ENCODE measurements at places on chromosomes 6 and 20.

DNA sequence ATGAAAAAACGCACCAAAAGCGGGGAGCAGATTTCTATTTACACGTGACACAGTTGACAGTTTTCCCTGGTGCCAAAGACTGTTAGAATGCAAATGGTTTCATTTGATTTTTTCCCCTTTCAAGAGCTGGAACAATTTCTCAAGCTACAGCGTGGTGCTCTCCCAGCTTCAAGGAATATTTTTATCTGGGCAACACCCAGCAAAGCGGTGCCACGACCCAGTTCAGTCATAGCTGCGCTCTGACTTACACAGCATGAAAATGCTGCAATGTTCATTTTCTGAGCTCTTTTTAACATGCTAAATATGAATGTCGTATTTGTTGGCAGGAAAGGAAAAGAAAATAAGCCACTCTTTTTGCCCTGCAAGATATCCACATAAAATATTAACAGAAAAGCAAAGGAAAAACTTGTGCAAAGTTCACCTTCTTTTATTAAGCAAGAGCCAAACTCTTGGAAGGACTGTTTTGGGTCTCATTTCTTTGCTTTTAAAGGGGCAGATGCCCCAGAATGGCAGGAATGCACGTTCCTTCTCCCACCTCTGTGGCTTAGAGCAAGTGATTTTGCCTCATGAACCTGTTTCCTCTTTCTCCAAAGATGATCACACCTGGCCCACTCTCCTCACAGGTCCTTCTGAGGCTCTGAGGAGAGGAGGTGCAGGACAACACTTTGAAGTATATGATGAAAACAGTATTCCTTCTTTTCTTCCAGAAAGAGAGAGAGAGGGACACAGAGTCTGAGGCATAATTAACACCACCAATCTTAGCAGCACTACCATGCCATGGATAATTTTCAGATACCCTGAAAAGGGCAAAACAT, 47.0 kb downstream of the TTI1 start:
- no peak for DNase-seq

- DNase-seq = no peak
These were observed 1042.2 kb downstream of the EPHA7 start for GRCh38 chr6:92377137-92377536.

DNA sequence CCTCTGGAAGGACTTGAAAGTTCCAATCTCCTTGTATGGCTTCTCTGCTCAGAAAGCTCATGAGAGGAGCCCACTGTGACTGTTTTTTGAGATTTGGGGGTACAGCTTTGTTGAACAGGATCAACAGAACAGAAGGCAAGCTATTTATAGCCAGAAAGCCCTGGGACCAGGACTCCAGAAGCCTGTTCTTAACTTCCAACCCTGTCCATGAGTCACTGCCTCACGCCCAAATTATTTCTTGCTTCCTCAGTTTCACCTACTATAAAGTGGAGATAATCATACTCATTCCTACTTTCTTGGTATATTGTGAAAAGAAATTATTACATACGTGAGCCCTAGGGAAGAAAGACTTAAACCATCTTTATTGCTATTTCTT, 100.9 kb upstream of the MARCKS start:
- DNase-seq = no peak

GRCh38 chr6:53827531-53827930, 32.7 kb downstream of the LRRC1 start:
- DNase-seq = no peak

- peak; percentile 40 for DNase-seq
These were observed 716 bp downstream of the SHPRH start for GRCh38 chr6:145963216-145964068.

DNA sequence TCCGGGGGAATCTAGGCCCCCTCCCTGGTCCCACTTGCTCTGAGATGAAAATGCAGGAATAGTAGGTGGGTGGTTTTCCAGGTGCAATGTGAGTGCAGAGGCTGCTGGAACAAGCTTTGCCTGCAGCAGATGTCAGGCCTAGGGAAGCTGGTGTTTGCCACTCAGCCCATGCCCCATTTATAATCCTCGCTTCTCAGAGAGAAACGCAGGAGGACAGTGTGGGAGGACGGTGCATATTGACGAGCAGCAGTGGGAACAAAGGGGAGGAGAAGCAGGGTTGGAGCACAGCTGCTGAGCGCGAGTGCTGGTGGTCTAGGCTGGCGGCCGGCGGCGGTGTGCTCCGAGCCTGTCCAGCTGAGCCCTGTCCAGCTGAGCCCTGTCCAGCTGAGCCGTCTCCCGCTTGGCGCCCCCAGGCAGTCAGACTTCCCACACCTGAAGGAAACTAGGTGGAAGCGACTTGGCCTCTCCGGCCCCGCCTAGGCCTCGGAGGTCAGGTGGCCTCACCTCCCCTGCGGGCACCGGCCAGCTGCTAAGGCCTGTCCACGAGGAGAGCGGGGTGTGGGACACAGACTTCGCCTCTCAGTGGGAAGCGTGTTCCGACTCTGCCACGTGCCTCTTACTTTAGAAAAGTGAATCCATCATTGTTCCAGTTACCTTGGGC, 49.7 kb upstream of the FRMD1 start:
- DNase-seq = no peak

- DNase-seq = peak; percentile 75
These were observed 97.0 kb upstream of the AGPAT4 start for GRCh38 chr6:161370880-161371279.

GRCh38 chr20:17358854-17359253, 132.0 kb downstream of the PCSK2 start:
- DNase-seq = no peak

- DNase-seq = no peak
These were observed 380.3 kb downstream of the CDH26 start for GRCh38 chr20:60338556-60338955.

DNA sequence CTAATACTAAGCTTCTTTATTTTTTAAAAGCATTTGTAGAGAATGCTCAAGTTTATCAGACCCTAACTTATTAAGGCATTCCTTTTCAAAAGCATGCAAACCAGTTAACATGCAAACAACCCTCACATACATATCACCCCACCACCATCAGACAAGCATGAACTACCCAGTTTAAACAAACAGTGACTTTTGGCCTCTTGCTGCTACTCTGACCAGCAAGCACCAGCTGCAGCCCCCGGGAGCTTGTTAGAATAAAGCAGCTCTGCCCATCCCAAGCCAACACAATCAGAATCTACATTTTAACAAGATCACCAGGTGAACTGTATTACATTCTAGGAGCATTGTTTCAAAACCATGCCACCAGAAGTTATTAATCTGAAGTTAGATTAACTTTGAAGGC, 5.9 kb upstream of the NUP153 start:
- no peak for DNase-seq

DNA sequence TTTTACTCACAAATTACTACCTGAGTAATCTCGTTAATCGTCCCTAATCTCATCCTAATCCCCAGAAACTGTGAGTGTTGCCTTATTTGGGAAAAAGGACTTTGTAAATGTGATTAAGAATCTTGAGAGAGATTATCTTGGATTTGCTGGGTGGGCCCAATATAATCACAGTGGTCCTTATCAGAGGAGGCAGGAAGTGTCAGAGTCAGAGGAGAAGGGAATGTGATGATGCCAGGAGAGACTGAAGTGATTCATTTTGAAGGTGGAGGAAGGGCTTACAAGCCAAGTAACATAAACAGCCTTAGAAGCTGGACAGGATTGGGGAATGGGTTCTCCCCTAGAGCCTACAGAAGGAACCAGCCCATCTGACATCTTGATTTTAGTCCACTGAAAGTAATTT, 16.7 kb downstream of the RPP21 start:
- DNase-seq = no peak

- no peak for DNase-seq
These were observed 92.4 kb downstream of the PLCB4 start for GRCh38 chr20:9161311-9161710.

DNA sequence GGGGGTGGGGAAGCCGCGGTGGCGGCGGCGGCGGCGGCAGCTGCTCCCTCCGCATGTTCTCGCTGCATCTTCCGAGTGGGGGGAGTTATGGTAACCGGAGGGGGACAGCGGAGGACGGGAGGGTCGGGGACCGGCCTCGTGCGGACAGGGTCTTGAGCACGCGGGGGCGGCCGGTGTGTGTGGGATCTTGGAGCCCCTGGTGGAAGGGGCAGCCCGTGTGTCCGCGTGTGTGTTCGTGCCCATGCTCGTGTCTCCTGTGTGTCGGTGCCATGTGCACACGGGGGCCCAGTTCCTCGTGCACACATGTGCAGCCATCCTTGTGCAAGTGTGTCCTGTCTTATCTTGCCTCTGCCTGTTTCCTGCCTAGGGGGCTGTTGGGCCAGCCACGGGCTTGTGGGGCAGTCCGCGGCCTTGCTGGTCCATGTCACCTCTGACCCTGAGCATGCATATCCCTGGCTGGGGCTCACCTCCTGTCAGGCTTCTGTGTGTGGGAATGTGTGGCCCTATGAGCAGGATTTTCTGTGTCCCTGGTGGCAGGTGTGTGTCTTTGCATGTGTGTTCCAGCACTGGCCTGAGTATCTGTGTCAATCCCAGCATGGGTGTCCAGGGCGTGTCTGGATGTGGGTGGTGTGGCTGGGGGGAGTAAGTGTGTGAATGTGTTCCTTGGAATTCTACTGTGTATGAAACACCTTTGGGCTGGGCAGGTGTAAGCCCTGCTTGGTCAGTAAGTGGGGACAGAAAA, 8.5 kb downstream of the SYNGAP1 start:
- no peak for DNase-seq

GRCh38 chr6:11656491-11656890, 118.9 kb downstream of the TMEM170B start:
- DNase-seq = no peak

- DNase-seq = no peak
These were observed 72.0 kb upstream of the BACH2 start for GRCh38 chr6:90368601-90369000.

GRCh38 chr6:38248500-38249234, 391.1 kb downstream of the BTBD9 start:
- no peak for DNase-seq

DNA sequence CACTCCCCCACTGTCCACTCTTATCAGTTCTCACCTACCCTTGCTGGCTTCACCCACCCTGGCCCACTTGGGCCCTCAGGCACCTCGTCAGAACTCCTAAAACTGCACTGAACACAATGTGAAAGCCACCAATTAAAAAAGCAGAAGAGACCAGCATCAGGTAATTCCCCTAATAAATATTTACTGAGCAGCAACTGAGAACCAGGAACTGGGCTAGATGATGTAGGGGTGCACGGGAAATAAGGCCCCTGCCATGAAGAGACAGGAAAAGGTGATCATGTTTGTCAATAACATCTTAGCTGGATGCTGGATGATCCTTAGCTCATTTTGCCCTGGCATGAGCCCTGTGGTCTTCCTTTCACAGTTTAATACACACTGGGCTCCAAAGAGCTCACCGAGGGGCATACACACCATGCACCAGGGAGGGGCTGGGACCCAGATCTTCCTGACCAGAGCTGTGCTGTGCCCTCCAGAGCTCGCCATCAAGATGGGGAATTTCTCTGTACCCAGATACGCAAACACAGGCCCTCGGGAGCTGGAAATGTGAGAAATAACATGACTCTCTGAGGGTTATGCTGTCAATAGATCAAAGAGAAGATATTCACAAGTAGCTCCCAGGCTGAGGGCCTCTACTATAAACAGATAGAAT, 113.6 kb upstream of the SLC22A16 start:
- no peak for DNase-seq

DNA sequence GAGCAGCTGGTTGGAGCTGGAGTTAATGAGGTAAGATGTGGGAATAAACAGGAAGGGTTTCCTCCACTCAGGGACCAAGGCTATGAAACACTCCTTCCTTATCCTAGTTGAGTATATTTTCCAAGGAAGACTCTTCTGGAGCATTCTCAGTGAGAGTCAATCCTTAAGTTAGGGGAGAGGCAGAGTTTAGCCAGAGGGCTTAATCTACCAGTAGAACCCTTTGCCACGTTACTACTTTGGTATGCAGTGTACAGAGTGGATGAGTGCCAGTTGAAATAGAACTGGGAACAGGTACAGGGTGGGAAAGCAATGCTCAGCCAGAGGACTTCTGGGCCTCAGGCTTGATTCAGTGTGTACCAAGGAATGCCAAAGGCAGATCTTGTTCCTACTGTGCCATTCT, 114.3 kb downstream of the UBE3D start:
- no peak for DNase-seq

DNA sequence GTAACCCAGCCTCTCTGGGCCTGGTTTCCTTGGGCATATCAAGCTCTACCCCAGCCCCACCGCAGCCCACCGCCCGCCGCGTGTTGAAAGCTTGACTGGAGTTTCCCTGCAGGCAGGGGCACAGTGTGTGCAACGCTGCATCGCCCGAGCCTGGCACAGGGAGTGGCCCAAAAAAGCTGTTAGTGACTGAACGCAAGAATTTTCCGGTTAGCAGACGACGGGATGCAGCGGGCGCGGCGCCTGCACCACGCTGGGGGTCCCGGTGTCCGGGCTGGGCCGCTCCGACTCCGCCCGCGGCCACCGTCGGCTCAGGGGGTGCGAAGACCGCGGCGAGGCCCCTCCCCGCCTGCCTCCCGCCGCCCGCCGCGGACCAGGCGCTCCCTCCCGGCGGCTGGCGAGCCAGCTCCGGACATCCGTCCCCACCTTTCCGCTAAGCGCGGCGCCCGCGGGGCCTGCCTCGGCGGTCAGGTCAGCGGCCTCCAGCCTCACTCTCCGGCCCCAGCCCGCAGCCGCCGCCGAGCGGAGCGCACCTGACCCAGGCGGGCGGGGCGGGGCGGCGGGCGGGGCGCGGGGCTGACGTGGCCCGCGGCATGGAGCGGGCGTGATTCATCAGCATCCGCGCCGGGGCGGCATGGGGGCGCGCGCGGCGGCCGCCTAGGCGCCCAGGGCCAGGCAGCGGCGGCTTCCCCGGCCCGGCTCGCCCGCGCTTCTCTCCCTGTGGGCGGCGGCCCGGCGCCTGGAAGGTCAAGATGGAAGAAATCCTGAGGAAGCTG, at the start of gene ARFGEF3:
Gene ARFGEF3 (plus strand): TSS at position 602 of the 773 bp plus-strand sequence. CDS start 148 bp downstream, at position 750.
- DNase-seq = peak; percentile 48

DNA sequence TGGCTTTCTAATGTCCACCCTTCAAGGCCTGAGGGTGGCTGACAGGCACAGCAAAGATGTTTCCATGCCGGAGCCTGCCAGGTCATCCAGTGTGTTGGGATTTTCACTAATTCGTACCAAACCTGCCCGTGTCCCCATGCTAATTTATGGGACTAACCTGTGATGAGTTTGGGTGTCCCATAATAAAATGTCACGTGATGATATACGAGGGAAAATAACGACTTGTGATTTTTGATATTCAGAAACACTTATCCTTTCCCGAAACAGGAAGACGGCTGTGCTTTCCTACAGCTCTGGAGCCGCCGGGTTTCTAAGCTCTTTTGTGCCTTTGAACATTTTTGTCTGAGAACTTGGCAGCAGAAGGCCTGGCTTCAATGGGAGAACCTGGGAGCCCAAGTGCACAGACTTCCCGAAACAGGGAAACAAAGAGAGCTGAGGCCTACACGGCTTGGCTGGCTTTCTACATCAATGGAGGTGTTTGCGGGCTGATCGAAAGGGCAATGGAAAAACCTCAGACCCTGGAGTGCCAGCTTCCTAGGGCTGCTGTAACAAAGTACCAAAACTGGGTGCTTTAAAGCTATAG, 171.9 kb upstream of the JARID2 start:
- no peak for DNase-seq

GRCh38 chr6:55875400-55875799, at the start of gene BMP5:
BMP5 (minus strand) TSS chr6:55875590; CDS start chr6:55874865, 725 bp downstream.
- DNase-seq = no peak

DNA sequence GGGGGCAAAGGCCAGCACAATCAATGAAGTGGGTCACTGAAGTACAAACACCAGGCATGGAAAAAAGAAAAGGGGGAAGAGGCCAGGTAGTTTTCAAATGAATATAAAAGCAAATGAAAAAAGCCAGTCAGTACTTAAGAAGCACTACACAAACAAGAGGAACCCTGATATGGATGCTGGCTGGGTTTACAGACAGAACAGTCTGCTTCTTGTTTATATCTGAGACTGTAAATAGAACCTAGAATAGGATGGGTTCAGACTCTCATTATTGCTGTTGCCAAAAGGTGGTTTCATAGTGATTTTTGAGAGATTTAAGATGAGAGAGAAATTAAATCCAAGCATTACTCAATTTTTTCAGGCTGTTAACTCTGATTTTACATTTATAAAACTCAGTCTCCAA, 24.1 kb downstream of the USP45 start:
- DNase-seq = no peak

All from NCI-H748 treated with DMSO at 0.1 percent for 48 hours (cell line).